ENCODE measurements at places on chromosomes 3 and 15.

- peak; percentile 68 for DNase-seq
These were observed 61.2 kb downstream of the TSC22D2 start for GRCh38 chr3:150469031-150469930.

DNA sequence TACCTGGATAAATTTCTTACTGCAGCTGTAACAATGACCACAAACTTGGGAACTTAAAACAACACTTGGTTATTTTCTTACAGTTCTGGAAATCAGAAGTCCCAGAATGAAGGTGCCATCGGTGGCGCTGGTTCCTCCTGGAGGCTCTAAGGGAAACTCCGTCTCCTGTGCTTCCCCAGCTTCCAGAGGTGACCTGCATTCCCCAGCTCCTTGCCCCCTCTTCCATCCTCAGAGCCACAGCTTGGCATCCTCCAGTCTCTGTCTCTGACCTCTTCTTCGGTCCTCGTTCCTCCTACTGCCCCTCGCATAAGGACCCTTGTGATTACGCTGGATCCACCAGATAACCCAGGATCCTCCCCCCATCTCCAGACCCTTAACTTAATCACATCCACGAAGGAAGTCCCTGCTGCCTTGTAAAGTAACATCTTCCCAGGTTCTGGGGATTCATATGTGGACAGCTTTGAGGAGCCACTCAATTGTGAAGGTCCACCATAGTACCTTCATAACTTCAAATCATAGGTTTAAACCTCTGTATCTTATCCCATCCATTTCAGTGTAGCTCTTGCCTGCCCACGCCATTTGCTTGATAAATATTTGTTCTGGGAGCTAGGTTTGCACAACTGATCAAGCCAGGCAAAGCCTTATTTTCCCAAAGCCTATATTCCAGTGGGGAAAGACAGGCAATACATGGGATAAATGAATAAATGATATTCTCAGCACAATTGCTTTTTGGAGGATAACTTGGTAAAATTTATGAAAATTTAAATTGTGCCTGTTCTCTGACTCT is 34.8 kb downstream of the KLF15 start:
- DNase-seq = no peak

DNA sequence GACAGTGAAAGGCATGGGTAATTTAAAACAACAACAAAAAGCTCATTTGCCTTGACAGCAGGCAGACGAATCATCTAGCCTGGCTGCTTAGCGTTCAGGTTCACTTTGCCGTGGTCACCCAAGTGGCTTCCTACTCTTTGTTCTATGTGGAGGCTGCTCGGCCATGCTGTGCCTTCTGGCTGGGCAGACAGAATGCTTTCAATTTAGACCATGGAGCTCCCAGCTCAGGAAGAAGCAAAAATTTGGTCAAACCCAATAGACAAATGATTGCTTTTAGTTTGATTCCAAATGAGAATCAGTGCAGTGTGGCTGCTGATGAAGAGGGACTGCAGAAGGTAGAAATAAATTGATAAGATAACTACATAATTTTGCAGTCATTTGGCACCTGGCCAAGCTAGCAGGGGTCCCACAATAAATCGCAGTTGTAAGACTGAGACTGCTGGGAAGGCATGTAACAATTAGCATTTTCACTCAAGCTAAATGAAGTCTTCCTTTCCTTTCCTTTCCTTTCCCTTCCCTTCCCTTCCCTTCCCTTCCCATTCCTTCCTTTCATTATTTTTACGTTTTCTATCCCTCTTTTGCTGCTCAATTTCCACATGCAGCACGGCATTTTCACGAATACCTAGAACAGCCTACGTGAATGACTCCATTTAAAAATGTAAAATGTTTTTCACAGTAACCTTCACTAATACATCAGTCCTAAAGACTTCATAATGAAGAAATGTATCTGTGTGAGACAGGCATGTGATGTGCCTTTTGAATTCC is 360.4 kb upstream of the TGFBR2 start:
- DNase-seq = no peak

DNA sequence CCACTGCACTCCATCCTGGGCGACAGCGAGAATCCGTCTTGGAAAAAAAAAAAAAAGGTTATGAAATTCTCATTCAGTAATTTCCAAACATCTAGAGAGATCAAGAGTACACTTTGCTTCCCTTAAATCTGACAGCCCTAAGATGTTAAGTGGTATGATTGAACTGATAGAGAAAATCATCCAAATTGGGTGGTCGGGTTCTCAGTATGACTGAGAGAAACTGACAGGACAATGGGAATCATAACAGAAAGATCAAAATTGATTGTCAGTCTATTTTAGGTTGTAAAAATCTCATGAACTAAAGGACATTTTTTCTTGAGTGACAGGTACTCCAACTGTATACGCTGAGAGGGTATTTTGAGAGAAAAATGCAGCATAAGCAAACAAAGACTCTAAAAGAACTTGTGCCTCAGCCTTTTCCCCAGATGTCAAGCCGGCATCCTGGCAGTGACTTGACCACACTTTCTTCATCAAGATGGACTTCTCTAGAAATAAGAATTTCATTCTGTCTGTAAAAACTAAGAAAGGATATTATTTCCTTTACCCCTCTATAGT is 65.8 kb downstream of the MYO5A start:
- DNase-seq = no peak

- DNase-seq = peak; percentile 62
These were observed at the start of gene DZIP1L for GRCh38 chr3:138114988-138115971. Gene DZIP1L (minus strand): TSS chr3:138115608. CDS start chr3:138103971, 11,637 bp downstream.

DNA sequence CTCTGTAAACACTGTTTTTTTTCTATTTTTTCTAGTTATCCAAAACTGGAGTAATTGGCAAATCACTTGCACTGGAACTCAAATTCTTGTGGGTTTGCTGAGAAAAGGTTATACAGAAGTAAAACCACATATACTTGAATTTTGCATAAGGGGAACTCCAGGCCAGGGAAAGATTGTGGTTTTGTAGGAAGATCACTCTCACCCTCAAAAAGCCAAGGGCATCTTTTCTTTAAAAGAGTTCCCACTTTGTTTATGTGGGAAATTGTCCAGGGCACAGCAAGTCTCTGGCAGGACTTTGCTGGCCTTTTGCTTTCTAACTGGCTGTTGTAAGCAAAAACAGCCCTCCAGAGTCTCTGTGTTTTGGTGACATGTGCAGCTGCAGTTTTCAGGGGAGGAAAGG is 340.3 kb upstream of the RBMS3 start:
- DNase-seq = no peak

DNA sequence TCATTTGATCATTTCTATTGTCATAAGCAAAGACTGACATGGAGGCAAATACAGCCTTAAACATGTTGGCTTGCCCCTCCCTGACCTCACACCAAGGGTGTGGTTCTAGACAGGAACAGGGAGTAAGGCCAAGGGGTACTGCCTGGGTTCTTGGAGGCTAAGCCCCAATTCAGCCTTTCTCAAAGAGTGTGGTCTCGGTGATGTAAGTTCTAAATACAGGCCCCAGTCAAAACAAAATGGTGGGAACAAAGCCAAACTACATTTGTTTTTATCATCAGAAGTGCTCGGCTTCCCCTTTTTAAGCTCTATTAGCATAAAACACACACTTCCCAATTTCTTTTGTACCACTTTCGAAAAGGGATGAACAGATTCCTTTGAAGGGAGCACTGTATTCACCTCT is 129.5 kb downstream of the ATP8B4 start:
- no peak for DNase-seq

DNA sequence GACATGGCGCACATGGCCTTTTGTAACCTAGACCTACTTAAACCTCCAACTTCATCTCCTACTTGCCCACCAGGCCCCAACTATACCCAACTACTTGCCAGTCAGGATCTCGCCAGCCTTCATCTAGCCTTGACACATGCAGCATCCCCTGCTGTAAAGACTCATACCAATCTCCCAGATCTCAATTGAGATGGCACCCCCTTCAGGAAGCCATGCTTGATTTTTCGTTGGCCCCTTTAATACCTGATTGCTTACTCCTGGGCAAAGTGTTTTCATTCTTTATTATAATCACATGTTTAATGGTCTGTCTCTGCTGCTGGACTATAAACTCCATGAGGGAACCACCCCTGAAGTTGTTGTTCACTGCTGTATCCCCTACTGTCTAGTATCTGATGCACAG is 150.8 kb downstream of the SOX2 start:
- DNase-seq = no peak
